ENCODE measurements at places on chromosomes 6 and 20. TPM values are rescaled to one million over a fixed set of nuclear protein-coding genes. Genes with fewer than 3 reads are reported as not detected.

The HLA-DOB gene
- not detected for total RNA-seq

The FOXQ1 gene
- total RNA-seq = 3.2 TPM

The CEBPB gene
- 148 TPM for total RNA-seq

The PKIG gene
- 319 TPM for total RNA-seq

The TRIM40 gene
- total RNA-seq = not detected
